ENCODE measurements at places on chromosomes 16 and 17.

- DNase-seq: no peak
Measured at GRCh38 chr16:259814-260253, 15.9 kb downstream of the RGS11 start.

- no peak for DNase-seq
Measured at GRCh38 chr17:35088356-35088880, 24.9 kb upstream of the RFFL start.

- no peak for DNase-seq
Measured at GRCh38 chr16:56513972-56514371, 5.9 kb downstream of the BBS2 start.

- no peak for DNase-seq
Measured at GRCh38 chr17:79746889-79747507, 16.3 kb downstream of the ENPP7 start.

GRCh38 chr17:77118251-77118928 is 22.4 kb upstream of the SEC14L1 start:
- DNase-seq: no peak

DNA sequence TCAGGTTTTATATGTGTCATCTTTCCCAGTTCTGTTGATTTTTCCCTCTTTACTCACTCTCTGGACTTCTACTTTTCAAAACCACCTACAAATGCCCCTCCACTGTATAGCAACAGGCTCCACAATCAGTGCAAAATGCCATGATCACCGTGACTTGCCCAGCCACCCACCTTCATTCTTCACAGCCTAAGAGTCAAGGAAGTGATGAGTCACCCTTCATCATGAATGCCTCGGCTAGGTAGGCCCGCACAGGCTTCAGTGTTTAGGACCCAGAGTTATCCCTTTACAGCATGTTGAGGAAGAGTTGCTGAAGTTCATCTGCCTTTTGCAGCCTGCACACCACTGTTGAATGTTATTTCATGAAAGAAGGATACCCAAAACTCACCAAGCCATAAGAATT is 158.6 kb downstream of the PMP22 start:
- DNase-seq: no peak

GRCh38 chr16:14309906-14310305 is 238.8 kb downstream of the MRTFB start:
- no peak for DNase-seq

Data from T-helper 22 cell (primary cell).